ENCODE measurements at places on chromosomes 7 and 10.

- DNase-seq: no peak
Measured at GRCh38 chr7:134892963-134893362, 93.3 kb upstream of the AGBL3 start.

DNA sequence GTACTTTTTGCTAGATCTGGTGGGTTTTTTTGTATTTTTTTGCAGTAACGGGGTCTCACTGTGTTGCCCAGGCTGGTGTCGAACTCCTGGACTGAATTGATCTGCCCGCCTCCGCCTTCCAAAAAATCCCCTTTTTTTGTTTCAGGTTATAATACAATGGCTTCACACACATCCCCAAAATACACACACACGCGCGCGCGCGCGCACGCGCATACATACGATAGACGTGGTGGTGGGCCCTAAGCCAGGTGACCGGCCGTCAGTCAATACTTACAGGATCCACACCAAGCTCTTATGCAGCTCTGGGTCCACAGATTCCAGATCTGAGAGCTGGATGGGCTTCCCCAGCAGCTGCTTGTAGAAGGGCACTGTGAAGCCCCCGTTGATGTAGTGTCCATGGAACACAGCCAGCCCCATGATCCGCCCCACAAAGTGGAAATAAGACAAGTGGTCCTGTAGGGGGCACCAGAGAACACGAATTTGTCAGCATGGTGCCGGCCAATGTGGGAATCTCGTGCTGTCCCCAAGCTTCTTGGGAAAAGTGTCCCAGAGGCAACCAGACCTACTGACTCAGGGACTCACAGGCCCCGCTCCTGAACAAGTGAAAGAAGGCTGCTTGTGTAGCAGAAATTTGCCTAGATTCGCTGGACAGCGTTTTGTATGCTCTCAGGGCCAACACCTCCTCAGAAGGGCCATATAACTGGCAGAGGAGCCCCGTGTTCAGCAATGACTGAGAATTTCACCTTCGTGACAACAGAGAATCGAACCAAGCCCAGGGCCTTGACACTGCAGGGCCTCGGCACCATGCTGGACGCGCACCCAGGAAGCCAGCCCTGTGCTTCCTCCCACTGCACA, 103.6 kb downstream of the SMURF1 start:
- DNase-seq: no peak

GRCh38 chr10:77710081-77710551, 72.5 kb upstream of the KCNMA1 start:
- no peak for DNase-seq

- no peak for DNase-seq
Measured at GRCh38 chr10:73647875-73648651, 6.8 kb upstream of the MYOZ1 start.

GRCh38 chr10:123016228-123016627, 7.4 kb downstream of the ACADSB start:
- DNase-seq: no peak

- DNase-seq: no peak
Measured at GRCh38 chr10:78548369-78548768, 514.7 kb downstream of the RPS24 start.

DNA sequence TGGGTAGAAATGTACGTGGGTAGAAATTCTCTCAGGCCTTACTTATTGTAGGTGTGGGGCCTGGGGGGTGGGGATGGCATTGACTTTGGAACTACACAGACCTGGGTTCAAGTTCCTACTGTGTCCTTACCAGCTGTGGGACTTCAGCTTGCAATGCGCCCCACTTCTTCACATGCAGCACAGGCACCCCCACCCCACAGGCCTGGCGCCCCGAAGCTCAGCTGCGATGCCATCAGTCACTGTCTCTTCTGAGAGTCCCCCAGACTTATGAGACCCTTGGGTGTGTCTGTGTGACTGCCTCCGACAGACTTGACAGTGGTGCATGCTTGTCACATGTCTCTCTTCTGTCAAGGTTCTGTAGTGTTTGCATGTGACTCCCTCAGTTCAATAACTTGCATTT, 3.1 kb upstream of the AP5Z1 start:
- no peak for DNase-seq

- no peak for DNase-seq
Measured at GRCh38 chr10:101897633-101898032, 54.0 kb upstream of the KCNIP2 start.

GRCh38 chr7:90708841-90709317, 112.8 kb downstream of the CDK14 start:
- no peak for DNase-seq

- no peak for DNase-seq
Measured at GRCh38 chr7:151381098-151381347, 28.8 kb downstream of the WDR86 start.

GRCh38 chr10:120873741-120874140, 22.6 kb downstream of the WDR11 start:
- no peak for DNase-seq

DNA sequence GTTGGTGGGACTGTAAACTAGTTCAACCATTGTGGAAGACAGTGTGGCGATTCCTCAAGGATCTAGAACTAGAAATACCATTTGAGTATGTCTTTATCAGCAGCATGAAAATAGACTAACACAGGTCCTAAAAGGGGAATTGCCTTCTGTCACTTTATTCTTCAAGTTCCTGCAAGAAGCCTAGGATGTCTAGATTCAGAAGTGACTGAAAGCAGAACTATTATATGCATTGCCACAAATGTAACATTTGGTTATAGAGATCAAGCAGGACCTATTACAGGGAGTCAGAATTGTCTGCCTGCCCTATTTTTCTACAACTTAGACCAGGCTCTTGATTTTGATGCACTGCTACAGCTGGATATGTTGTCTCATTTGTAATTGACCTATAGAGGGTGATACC, 364.7 kb downstream of the SORCS1 start:
- DNase-seq: no peak

DNA sequence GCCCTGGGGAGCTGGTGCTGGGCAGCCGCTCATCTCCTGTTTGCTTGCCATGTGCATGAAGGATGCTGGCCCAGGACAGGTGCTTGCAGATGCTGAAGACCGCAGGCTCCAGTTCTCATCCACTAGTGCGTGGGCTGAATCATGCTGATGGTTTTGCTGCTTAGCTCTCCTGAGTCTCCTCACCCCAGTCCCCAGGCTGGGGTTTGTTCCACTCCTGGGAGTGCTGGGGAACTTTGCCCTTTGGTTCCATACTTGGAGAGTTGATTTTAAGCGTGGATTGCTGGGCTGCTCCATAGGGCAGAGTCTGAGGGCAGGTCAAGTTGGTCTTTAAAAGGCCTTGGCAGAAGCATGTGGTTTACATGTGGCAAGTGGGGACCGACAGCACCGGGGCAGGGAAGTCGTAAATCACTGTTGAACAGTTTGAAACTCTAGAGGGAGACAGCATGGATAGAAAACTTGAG, 9.1 kb downstream of the DYNC2I1 start:
- DNase-seq: no peak

- no peak for DNase-seq
Measured at GRCh38 chr7:16592395-16592794, 53.2 kb downstream of the ANKMY2 start.

DNA sequence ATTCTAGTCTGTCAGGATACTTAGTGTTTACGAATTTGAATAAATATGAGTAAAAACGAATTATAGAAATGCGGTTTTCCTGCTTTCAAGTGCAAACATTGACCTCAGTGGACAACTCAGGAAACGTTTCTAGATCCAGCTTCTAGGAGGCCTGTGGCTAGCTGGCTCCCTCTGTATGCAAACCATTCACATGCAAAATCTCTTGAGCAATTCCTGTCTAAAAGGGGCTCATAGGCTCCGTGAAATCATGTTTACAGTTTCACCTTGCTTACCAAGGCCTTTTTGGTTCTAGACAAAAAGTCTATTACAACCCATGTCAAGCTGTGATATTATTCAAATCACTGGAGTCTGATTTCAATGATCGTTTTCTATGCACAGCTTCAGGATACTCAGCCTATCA, 364.5 kb downstream of the DPP6 start:
- DNase-seq: no peak

DNA sequence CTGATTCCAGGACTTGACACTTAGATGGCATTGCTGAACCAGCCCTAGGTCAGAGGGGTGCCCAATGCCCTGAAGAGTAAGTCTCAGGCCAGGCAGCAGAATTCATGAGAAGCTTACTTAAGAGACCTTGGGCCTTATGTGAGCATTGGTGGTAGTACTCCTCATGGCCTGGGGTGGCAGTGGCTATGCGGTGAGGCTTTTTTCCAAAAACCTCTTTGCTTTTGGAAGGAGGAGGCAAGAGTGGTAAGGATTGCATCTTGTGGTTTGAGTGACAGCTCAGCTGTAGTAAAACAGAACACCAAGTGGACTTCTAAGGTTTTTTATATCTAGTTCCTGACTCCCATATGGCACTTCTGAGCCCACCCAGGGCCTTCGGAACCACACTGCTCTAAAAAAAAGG, 459.0 kb upstream of the STEAP1 start:
- DNase-seq: no peak

DNA sequence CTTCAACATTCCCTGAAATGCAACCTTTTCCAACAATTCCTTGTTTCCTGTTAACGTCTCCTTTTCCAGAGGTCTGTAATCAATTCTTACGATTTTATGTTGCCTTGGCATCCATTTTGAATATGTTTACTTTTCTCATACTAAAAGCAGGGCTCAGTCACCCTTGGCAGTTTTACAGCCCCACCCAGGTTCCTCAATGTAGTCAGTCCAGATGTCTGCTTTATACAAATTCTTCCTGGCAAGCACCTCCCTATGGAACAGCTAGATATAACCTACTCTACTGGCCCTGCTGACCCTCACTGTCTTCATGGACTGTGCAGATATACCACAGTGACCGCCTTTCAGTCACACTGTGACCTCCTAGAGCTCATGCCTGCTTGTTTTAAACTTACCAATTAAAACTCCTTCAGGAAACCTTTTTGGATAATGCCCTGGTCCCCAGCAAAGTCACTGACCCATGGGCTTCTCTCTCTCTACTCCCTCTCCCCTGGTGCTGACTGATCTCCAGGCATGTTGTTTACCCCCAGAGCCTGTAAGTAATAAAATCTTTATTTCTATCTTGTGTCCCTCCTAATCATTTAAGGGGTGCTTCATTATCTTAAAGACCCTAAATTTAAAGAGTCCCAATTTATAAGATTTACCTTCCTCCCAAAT, 147.1 kb upstream of the STEAP1 start:
- DNase-seq: no peak
